ENCODE measurements at places on chromosomes 3 and 15.
A peak's percentile ranks its signal among the peaks of the same experiment; 100 is the strongest.

- DNase-seq = no peak
Observed at GRCh38 chr15:47399100-47399499, 318.2 kb upstream of the SEMA6D start.

DNA sequence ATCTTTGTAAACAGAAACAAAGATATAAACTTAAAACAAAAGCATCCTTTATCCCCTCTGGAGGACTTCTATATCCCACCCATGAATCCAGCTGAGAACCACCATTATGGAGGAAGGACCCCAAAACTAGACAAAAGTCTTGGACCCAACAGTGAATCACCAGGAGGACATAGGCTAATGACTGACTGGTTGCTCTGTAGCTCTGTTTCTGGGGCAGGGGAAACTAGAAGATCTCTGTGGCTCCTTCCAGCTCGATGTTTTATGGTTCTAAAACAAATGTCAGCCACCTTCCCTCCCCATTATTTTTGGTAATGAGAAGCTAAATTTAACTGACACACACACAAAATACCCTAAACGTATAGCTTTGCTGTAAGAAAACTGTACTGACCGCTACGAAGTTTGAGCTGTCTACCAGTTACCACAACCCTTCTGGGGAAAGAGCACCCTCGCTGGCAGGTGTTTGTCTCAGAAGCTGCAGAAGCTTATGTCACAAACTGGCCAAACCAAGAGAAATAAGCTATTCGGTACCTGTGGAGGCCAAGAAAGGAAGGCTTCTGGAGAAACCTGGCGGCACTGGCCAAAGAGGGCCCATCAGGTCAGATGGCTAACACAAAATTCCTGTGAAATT, 36.4 kb downstream of the MB21D2 start:
- DNase-seq = no peak

- no peak for DNase-seq
Observed at GRCh38 chr3:156677536-156677935, 3.1 kb downstream of the TIPARP start.

- DNase-seq = no peak
Observed at GRCh38 chr3:63914312-63914711, 2.1 kb upstream of the SCAANT1 start.

- no peak for DNase-seq
Observed at GRCh38 chr3:126085841-126086240, 1.9 kb upstream of the SLC41A3 start.

DNA sequence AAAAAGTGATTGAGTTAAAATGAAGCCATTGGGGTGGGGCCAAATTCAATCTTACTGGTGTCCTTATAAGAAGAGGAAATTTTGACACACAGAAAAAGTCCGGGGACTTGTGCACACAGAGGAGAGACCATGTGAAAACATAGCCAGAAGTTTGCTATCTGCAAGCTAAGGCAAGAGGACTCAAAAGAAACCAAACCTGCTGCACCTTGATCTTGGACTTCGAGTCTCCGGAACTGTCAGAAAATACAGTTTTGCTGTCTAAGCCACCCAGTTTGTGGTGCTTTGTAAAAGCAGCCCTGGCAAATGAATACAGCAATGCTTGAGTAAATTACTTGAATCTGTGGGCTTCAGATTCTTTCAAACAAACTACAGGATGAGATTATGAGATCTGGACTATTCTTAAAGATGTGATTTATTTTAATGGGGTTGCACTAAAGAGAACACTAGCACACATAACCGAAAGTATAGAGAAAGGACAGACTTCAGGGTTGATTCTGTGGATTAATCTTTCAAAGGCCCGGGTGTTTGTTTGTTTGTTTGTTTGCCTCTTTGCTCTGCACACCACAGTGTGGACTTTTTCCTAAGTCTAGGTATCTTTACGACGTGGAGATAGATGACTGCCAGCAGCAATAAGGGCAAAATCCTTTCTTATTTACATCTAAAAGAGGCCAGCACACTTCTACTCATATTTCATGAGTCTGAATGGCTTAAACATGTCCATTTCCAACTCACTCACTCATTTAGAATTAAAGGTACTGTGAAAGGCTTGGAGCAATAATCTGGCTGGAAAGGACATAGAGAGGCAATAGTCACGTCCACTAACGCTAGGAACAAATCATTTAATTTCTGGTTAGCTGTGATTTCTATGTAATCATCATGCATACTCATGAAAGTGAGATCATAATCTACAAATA, 53.9 kb upstream of the SSR3 start:
- DNase-seq = no peak

- DNase-seq = no peak
Observed at GRCh38 chr15:79970624-79971434, at the start of gene BCL2A1. BCL2A1 (minus strand) TSS chr15:79971196; CDS start chr15:79971119, 77 bp downstream.

- peak; percentile 33 for DNase-seq
Observed at GRCh38 chr15:70406617-70407335, 309.1 kb upstream of the TLE3 start.

- no peak for DNase-seq
Observed at GRCh38 chr3:158347966-158348365, 223.0 kb upstream of the MLF1 start.

GRCh38 chr3:195904368-195904767, 4.0 kb downstream of the TNK2 start:
- DNase-seq = no peak

- no peak for DNase-seq
Observed at GRCh38 chr3:55042591-55042990, 114.7 kb upstream of the LRTM1 start.

- no peak for DNase-seq
Observed at GRCh38 chr3:197874653-197875052, 75.3 kb upstream of the RPL35A start.

DNA sequence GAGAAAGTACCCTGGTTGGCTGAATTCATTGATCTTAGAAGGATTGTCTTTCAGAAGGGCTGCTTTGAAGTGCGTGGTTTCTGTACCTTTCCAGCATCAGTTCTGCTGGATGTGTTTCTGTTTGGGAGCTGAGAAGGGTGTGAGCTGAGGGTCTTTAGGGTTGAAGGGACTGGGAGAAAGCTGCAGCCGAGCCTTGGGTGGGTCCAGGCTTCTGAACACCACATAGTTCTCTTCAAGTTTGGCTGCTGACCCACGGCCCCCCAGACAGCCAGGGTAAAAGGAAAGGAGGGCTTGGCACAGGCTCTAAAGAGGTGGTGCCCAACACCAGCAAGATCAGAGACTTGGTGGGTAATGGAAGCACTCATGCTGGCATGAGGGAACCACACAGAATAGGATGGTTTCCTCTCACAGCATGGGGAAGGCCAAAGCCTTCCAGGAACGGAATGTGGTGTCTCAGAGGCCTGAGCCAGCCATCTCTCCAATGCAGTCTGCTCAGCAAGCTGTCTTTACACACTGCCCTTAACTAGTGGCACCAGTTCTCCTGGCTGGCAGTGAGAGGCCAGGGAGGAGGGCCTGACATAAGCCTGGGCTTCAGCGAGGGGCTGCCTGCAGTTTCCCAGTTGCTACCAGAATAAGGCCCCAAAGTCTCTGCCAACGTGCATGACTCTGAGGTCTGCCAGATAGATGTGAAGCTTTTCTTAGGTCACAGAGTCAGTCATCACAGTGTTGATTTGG, 239.0 kb upstream of the TRIM42 start:
- DNase-seq = no peak

- no peak for DNase-seq
Observed at GRCh38 chr15:31446546-31446945, 119.9 kb downstream of the KLF13 start.

- no peak for DNase-seq
Observed at GRCh38 chr3:52328536-52329080, 12.5 kb downstream of the DNAH1 start.

- no peak for DNase-seq
Observed at GRCh38 chr3:65339192-65339740, 651.5 kb upstream of the ADAMTS9 start.

GRCh38 chr3:143483214-143483613, 363.6 kb downstream of the CHST2 start:
- DNase-seq = no peak
